ENCODE measurements at places on chromosomes 3 and 15.

DNA sequence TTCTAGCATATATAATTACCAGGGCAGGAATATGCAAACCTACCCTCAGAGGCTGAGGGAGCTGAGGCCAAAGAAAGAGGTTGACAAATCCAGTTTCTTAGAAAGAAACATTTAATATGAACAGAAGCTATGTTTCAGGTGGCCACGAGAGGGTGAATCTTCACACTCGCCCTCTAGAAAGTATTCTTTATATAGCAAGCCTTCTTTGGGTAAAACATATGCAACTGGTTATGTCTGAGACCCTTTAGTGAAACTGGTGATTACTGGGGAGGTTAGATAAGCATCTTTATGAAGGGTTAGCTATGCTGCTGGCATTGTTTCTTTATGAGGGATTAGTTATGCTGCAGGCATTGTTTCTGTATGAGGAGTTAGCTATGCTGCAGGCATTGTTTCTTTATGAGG, 50.7 kb upstream of the GOLGA6L2 start:
- no peak for DNase-seq

- no peak for DNase-seq
Measured at GRCh38 chr3:156036258-156037053, 83.9 kb upstream of the KCNAB1 start.

GRCh38 chr3:112604536-112604935, 36.4 kb downstream of the CCDC80 start:
- DNase-seq, result no peak

GRCh38 chr3:40713795-40714194, 189.0 kb downstream of the ZNF621 start:
- no peak for DNase-seq

DNA sequence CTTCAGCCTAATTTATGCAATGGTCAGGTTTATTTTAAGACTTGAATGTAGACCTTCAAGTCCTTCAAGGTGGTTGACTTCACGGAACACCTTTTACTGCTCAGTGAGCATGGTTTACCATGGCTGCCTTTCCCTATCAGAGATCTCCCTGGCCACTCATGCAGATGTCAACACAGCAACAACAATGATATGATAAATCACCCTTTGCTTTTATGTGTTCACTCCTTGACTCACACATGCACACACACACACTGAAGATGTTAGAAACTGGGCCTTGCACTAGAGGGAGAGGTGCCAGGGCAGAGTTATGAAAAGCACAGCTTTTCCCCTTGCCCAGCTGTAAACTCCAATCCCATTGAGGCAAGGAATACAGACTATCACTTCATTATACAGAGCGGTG, 134.4 kb downstream of the WNT5A start:
- DNase-seq, result no peak

GRCh38 chr15:74396146-74396438, 28.6 kb upstream of the CYP11A1 start:
- no peak for DNase-seq

- DNase-seq, result no peak
Measured at GRCh38 chr3:60192297-60193114, 1058.7 kb downstream of the FHIT start.

GRCh38 chr3:58082047-58082446, 73.8 kb downstream of the FLNB start:
- DNase-seq, result peak; percentile 32

DNA sequence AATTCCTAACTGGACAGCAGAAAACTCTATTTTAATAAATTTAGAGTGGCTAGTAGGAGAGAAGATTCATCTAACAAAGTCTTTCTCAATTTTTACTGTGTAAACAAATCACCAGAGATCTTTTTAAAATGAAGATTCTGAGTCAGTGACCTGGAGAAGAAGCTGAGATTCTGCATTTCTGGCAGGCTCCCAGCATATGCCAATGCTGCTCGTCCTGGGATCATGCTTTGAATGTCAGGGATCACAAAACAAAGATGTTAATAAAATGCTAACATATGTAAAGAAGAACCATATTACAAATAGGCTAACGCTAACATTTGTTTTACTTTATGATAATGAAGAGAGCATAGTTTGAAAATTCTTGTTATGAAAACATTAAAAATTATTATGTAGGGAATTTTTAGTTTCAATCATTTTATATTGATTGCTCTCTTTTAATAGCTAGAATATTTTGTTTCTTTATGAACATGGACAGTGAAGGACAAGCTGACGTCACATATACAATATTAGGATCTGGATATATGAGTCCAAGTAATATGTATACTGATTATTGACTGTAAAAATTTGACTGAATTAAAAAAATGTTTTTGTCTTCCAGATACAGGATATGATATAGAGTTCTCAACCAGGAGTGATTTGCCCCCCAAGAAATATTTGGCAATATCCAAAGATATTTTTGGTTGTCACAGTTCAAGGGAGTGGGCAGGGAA, 160.8 kb upstream of the GPR149 start:
- no peak for DNase-seq

DNA sequence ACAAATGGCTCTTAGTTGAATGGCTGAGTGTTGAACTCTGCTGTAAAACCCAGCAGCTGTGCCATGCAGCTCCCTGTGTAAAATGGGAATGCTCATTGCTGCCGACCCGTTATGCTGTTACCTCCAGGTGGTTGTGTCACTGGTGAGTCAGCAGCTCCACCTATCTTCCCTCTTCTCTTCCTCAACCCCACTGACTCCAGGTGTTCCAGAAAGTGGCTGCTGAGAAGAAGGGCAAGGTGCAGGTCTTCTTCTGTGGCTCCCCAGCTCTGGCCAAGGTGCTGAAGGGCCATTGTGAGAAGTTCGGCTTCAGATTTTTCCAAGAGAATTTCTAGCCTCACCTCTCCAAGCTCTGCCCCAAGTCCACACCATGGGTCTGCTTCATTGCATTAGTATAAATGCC, 41.9 kb downstream of the NOX5 start:
- no peak for DNase-seq

DNA sequence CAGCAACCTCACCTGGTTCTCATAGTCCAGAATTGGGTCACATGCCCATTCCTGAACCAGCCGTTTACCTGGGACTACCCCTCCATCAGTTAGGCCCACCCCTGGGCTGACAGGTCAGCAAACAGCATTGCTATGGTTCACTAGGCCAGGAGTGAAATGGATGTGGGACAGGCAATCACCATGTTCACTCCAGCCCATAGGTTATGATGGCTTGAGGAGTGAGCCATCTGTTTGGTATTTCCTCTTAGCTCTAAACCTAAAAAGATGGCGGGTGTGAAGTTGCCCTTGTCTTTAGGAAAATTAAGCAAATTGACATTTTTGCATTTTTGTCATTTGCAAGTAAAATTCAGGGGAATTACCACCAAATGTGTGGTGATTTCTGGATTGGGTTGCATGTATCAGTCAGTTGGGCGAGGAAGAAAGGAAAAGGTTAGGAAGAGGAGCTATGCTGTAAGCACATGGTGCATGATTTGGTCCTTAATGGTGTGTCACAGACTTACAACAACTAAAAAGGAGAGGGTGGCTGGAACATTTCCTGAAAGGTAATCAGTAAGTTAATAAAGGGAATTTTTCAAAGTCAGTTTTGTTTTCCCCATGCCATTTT, 17.2 kb downstream of the NXPE3 start:
- no peak for DNase-seq

DNA sequence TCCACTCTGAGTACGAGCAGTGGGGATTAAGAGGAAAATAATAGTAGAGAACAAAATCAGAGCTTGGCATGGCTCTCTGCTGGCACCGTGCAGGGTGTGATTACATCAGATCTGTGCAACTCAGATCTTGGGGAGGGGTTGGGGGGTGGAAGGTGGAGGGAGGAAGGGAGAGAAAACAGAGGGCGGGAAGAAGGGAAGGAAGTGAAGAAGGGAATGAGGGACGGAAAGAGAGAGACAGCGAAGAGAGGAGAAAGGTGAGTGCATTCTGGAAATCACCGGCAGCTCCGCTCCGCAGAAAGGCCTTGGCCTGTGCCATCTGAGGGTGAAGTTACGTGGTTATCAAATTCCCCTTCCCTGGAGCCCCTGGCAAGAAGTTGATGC, 31.0 kb upstream of the ADAMTS17 start:
- no peak for DNase-seq

DNA sequence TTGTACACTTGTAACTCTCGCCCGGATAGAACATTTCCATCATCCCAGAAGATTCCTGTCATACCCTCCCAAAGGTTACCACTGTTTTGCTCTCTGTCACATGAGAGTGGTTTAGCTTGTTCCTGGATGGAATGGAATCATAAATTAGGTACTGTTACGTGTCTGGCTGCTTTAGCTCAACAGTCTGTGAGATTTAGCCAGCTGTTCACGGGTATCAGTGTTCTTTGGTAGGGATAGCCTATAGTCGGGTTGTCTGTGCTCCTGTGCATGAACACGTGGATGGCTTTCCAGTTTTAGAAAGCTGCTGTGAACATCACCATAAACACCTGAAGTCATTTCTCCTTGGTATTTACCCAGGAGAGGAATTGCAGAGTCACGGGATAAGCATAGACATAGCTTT, 58.2 kb upstream of the NR2C2 start:
- no peak for DNase-seq

DNA sequence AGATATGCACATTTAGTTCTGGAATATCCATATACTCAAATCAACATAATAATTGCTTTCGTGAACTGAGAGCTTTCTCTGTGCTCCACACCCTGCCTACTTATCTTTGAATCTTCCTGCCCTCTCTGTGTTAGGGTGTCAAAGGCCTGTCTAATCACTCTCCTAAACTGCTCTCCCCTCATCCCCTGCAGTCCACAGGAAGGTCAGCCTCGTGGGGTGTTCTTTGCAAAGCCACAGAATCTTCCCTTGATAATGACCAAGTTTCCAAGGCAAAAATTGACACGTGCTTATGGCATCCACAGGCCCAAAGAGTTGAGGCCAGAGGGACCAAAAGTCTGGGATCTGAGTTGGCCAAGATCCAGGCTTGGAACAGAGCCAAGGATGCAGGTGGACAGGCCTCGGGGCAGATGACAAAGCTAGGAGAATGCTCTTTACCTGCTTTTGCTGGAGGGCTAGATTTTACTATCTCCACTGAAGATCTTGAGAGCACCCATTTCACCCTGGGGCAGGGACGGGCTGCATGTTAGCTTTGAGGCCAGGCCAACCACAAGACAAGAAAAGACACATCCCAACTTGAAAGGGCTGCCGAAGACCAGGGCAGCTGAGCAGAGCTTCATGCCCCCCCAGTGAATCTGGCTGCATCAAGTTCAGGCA, 20.4 kb downstream of the BHLHE40 start:
- DNase-seq, result no peak

- no peak for DNase-seq
Measured at GRCh38 chr3:132456136-132456535, 38.8 kb downstream of the DNAJC13 start.

GRCh38 chr3:62724503-62724902, 150.7 kb downstream of the CADPS start:
- DNase-seq, result no peak

DNA sequence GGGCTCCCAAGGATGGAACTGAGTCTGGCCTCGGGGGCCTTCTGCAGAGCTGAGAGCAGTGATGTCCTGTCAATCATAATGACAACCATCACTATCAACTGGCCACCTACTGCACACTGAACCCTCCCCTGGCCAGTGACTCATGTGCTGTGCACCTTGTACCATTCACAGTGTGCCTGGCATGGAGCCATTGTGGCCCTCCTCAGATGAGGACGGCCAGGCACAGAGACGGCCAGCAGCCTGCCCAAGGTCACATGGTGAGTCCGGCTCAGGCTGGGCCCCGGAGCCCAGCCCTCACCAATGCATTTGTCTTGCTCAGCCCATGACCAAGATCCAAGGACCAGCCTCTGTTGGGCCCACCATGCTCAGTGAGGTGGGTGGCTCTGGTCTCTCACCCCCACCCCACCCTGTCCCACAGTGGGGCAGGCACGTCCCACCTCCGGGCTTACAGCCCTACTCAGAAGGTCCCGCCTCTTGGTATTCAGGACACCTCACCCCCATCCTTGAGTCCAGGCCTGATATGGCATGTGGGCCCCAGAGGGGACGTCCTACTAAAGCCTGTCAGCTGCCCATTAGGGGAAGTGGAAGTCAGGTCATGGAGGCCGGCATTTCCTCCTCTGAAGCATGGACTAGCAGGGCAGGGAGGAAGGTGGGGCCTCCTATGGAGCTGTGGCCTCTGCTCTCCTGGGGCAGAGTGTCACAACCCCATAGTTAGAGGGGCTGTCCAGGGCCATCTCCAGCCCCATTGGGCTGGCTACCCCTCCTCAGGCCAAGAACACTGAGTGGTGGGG, 35.9 kb upstream of the TMEM115 start:
- no peak for DNase-seq
